ENCODE measurements at places on chromosomes 5 and 9. TPM values are rescaled to one million over a fixed set of nuclear protein-coding genes. Genes with fewer than 3 reads are reported as not detected.

- DNase-seq: no peak
Observed at GRCh38 chr9:136499071-136499934, 16.5 kb upstream of the SEC16A start.

DNA sequence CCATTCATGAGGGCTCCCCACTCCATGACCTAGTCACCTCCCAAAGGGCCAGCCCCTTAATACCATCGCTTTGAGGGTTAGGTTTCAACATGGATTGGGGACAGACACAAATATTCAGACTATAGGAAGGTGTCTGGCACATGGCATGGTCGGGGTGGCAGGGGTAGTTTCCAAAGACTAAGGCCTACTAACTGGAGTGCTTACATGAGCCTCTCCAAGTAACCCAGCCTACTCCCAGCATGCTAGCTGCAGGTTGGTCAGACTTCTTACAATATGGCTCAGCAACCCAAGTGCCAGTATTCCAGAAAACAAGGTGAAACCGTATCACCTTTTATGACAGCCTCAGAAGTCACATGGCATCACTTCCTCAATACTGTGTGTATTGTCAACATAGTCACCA lies 19.9 kb upstream of the OTULINL start:
- DNase-seq: no peak

Gene CXXC5
- 29.6 TPM for total RNA-seq

DNA sequence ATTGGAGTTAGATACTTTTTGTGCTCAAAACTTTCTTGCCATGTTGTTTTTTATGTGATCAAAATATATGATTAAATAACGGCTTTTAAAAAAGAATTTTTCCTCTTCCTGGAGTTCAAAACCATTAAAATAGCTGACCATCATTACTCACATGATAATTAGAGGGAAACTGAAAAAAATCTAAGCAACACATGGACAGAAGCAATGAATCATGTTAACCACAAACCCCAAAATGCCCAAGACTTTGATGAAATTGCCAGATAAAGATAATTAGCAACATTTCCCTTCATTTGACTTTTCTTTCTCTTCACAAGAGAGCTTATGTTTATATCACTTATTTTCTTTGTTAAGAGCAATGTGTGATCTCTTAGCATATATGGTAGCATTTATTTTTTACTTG lies 1294.2 kb downstream of the EFNA5 start:
- no peak for DNase-seq

DNA sequence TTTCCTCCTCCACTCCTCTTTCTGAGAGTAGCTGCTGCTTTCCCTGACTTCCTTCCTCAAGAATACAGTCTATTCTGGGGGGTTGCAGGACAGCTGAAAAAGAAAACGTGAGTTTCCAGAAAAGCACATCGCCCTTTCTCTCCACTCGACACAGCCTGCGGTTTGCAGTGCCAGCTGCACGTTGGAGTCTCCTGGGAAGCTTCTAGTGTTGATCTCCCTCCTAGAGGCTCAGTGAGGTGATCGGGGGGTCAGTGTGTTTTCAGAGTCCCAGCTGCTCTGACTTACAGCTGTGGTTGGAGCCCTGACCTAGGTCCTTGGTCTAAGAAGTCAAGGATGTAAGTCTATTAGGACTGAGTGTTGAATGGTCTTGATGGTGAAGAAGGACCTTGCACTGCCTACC lies 25.0 kb upstream of the SUSD3 start:
- no peak for DNase-seq

GRCh38 chr9:103811462-103811861 lies 282.6 kb upstream of the SMC2 start:
- no peak for DNase-seq

Gene MYMK
- total RNA-seq: not detected

Gene LVRN
- 5.8 TPM for total RNA-seq

DNA sequence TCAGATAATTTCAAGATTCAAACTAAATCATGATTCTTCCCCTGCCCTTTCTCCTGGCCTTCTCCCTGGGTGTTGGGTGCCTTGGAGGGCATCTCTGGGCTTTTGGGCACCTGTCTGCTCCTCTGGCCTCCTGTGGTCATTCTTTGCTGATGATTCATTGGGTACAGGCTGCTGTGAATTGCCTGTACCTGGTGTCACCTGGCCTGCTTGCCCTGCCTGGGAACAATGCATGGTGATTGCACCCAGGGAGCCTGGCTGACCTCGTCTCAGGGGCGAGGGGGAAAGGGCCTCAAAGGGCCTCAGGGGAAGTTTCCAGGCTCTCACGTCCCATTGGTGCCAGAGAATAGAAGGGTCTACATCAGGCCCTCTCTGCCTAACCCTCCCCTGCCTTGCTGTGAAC lies 20.1 kb upstream of the CKMT2 start:
- DNase-seq: no peak

DNA sequence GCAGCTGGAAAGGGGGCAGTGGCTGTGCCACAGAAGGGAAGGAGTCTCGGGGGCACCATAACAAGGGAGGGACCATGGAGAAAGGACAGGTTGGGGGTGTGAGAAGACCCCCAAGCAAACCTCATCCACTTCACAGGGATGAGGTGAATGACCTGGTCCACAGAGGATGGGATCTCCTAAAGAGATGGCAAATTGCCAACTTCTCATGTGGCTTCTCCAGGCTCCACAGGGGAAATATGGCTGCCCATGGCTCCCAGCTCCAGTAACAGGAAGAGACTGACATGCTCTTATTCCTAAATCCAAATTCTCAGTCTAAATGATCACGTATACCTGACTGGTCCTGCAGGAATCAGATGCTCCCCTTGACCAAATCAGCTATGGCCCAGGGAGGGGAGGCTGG lies 340.4 kb downstream of the SPOCK1 start:
- DNase-seq: no peak

Gene FOXI1
- total RNA-seq: not detected

- no peak for DNase-seq
Observed at GRCh38 chr9:72041775-72042194, 18.6 kb downstream of the C9orf57 start.

DNA sequence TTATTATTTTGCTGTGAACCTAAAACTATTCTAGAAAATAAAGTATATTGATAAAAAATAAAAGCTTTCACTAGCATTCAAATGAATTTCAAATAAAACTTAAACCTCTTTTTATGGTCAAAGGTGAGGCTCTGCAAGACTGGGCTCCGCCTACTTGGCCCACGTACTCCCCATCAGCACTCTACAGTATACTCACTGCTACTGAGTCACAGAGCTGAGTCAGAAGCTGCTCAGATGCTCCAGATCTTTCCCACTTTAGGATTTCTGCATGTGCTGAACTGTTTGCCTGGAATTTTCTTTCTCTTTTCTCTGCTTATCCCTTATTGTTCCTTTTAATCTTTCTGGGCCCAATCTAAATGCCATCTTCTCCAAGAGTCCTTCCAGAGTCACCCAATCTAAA lies 331.9 kb upstream of the CCNG1 start:
- no peak for DNase-seq

- no peak for DNase-seq
Observed at GRCh38 chr5:145811834-145812625, 23.1 kb downstream of the PRELID2 start.

Gene AFAP1L1
- total RNA-seq: 3.3 TPM

DNA sequence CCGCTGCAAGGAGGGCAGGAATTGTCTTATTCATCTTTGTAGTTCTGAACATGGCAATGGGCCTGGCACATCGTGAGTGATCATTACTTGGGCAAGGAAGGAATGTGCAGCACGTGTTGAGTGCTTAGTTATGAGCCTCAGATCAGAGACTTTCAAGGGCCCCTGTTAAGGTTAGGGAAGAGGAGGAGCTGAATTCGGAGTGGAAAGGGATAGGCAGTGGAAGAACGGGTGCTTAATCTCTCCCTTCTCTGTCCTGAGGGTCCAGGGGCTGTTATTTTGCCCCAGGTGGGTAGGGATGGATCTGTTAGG lies 59.5 kb upstream of the RARS1 start:
- DNase-seq: no peak

DNA sequence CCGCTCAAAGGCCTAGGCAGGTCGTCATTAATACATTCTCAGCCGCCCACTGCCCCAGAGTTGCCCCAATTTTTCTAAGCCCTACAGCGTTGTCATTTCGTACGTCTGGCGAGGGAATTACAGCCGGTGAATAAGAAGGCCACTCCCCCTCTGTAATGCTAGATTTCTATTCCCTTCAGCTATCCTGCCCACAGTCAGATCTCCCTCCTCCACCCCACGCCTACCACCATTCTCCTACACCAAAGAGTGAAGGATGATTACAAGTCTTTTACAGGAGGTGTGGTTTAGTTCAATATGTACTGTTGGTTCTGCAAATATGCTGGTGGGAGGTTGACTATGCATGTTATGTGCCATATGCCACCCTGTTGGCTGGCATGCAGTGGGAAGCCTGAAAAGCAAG lies 83.7 kb upstream of the SMIM15 start:
- DNase-seq: no peak

GRCh38 chr9:93893899-93894690 lies 61.1 kb downstream of the BARX1 start:
- DNase-seq: no peak

Gene CLINT1
- 177 TPM for total RNA-seq

Gene SPINK6
- not detected for total RNA-seq

Gene IL17B
- not detected for total RNA-seq

- DNase-seq: no peak
Observed at GRCh38 chr9:34127035-34127948, 794 bp upstream of the DCAF12 start.

- DNase-seq: no peak
Observed at GRCh38 chr9:96079779-96080178, 204.3 kb downstream of the ERCC6L2 start.

DNA sequence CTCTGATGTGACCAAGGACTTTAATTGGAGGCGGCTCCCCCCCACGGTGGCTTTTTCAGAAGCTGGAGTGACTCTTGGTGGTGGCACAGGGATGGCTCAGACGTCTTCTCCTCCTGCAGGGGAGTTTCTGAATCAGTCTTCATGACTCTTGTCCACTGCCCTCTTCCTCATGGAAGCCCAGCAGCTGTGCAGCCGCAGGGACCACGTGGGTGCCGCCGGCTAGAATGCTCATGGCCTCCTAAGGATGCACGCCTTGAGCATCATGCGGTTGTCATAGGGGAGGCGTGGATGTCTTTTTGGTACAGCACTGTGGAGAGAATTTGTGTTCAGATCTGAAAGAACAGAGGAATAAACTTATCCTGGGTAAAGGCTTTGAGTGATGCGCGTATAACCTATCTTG lies 1.3 kb downstream of the TEX53 start:
- no peak for DNase-seq

- DNase-seq: peak; percentile 40
Observed at GRCh38 chr9:133845440-133845839, 107.3 kb upstream of the SARDH start.

- no peak for DNase-seq
Observed at GRCh38 chr5:88142886-88143692, 125.6 kb downstream of the TMEM161B start.

DNA sequence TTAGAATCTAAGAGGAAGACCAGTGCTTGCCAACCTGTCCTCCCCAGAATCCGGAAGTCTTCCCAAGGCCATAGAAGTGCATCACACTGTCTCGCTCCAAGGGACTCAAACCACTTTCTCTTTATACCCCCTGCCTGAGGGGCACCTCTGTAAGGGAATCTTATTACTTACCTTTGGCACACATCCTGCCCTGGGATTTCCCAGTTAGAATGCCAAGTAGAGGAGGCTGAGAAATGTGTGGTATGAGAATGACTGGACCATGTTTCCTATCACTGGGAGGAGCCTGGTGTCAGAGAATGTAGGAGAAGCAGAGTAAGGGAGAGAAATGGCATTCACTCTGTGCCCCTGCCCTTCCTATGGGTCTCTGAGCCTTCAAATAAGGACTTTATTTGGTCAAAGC lies 85.8 kb downstream of the AOPEP start:
- no peak for DNase-seq

Gene PRUNE2
- total RNA-seq: 15.6 TPM

DNA sequence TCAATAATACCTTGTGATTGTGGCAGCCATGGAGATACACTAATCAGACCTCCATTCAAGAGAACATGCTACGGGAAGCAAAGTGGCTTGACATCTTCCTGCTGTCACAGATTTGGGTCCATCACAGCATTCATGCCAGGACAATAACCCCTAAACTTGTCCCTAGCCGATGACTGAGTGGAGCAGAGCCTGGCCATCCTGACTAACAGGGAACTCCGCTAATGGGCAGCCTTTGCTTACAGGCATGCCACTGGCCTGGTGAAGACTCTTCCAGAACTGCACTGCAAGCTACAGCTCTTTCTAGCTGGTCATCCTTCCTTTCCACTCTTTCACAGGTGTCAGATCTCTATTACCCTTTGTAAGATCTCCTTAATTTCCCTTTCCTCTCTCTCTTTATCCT lies 16.0 kb downstream of the FAM174A start:
- DNase-seq: no peak

- DNase-seq: no peak
Observed at GRCh38 chr5:168424594-168425323, 61.5 kb upstream of the RARS1 start.

Gene NSA2
- total RNA-seq: 44.0 TPM

DNA sequence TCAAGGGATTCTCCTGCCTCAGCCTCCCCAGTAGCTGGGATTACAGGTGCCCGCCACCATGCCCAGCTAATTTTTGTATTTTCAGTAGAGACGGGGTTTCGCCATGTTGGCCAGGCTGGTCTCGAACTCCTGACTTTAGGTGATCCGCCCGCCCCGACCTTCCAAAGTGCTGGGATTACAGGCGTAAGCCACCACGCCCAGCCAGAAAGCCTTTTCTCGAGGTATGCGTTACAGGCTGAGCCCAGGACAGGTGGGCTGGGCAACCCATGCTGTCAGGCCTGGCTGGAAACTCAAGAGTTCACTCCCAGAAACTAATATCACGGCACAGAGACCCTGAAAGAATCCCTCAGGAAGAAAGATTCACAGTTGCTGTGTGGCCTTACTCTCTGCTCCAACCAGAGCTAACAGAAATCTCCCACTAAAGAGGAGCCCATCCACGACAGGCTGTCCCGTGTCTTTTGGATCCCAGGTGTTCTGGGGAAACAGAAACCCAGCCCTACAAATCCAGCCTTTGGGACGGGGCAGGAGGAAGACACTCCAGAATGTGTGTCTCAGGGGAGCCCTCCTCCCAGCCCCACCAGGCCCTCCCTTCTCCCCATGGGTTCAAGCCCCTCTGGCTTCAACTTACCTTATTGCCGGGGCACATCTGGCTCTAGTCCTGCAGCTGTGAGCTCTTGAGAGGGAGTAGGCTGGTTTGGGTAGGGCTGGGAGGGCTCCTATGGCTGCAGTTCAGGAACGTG lies 400 bp downstream of the TIFAB start:
- DNase-seq: peak; percentile 15

DNA sequence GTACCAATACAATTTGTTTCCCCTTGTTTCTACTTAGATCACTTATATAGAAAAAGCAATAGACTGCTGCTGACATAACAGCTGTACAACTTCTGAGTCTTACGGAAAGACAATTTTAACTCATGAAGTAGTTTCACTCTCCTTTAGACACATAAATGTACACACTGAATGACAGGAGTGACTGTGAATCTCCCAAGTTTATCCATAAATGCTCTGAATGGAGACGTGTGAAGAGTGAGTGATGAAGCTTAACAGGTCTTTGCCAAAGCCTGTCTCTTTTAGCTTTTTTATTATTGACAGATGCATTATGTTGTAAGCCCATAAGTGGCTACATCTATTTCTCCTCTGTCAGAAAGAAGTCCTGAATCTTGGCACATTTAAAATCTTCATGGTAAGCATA lies 265.9 kb downstream of the TRIM36 start:
- no peak for DNase-seq

Gene PCDHA4
- total RNA-seq: 2.6 TPM

Data from Peyer's patch (tissue), 4 donors.